AG04449 (cell line): ENCODE measurements at places on chromosomes 6 and 20.

DNA sequence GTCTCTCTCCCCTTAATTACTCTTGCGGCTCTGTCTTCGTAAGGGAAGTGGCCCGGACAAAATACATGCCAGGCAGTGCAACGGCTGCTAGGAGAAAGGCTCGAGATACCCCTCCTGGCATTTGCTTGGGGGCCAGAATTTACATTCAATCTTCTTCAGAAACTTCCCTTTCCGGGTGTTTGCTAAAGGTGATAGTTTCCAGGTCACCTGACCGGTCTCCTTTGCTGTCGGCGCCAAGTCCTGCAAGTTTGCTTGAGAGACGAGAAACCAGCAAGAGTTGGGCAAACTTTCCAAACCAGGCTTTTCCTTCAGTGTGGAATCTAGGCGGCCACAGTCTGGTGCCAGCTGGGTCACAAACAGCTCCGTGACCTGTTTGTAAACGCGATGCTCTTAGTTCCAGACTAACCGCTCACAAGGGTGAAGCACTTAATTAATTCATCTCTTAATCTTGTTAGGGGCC is 563 bp upstream of the SRSF3 start:
- no peak for DNase-seq

- DNase-seq, result no peak
Observed at GRCh38 chr6:121838842-121839241, 403.4 kb downstream of the GJA1 start.

- DNase-seq, result no peak
Observed at GRCh38 chr6:56720882-56721281, 78.2 kb upstream of the DST start.

- no peak for DNase-seq
Observed at GRCh38 chr6:39791850-39792539, at the start of gene DAAM2. Gene DAAM2 (plus strand): TSS chr6:39792376. CDS start chr6:39856303, 63,927 bp downstream.

DNA sequence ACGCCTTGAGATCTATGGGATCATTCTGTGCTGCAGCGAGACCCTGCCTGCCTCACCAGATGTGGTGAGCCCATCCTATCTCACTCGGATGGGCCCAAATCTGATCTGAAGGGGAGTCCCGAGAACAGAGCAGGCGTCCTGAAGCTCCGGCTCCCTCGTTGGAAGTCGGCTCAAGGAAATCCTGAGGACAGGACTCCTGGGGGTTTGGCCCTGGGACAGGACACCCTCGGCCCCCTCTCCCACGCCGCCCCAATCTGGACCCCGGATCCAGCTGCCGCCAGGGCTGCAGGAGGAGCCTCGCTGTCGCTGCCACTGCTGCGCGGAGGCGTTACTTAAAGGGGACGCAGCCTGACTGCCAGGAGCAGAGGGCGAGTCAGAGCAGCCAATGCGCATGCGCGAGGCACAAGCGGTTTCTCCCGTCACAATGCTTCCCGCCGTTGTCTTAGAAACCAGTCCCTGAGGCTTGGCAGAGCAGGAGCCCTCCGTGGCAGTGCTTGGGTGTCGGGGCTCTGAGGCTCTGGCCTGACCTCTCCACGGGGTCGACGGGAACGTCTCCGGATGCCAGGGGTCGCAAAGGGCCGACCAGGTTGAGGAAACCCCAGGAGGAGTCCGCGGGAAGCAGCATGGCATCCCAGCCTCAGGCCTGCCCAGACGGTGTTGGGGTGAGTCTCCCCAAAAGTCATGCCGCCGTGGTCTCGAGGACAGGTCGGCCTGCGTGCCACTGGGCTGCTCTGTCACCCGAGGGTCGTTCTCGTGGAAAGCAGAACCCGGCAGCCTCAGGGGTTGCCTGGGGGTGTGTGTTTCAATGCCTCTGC is 1567.8 kb upstream of the DEFB115 start:
- no peak for DNase-seq

DNA sequence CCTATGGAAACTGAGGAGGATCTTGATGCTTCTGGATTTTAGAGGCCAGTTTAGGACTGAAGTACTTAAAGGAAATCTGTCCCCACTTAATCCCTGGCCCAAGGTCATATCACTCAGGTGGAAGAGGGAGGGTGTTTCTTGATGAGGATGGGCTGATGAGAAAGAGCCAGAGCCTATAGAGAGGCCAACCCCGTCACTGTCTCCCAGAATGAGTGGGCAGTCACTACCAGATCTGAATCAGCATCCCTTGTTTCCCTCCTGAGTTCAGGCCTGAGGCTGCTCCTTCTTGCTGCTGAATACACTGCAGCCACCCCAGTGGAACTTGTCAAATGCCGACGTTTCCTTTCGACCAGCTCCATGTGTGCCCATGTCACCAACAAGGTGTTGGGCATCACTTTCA is 14.8 kb downstream of the ARMC12 start:
- DNase-seq, result no peak

DNA sequence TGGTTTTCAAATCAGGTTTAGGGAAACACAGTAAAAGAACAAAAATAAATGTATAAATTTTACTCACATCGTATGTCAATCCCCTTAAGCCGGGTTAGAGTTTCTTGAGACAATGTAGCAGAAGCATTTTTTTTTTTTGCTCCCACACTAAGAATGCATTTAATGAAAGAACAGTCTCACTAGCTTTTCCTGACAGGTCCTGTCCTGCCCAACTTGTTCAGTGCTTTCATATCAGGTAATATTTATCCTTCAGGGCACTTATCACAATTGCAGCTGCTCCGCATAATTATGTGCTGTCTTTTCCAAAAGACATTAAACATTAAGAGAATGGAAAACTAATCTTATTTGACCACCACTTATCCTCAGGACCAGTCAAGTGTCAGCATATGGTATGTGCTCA is 632.0 kb downstream of the HTR1B start:
- DNase-seq, result no peak

DNA sequence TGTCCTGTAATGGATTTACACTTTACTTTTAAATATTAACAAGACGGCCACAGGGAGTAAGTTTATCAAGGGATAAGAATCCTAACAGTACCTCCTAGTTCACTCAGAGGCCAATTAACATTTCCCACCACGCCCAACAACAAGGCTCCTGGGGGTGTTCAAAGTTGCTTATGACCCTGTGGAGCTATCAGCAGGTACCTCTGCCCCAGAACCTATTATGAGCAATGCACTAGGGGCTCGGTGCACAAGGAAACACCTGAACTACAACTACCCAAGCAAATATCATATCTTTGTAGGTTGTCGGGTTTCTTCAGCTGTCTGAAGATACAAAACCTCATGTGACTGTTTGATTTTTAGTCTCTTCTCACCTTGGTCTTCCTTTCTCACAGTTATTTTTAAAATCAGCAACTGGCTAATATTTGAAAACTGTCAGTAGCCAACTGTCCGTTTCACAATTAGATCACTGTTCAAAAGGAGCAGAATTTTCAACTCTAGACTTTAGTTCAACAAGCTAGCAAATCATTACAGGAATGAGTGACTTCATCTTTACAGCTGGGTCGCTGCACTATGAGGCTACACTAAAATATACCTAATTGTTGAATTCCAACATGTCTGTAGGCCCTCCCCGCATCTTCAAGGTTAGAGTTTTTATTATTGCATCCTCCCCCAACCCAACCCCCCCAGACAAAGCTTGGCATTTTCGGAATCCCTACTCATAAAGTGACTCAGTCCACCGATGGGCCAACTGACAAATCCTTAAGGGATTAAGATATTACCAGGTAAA is 38.1 kb downstream of the B4GALT5 start:
- no peak for DNase-seq

- DNase-seq, result no peak
Observed at GRCh38 chr6:128663238-128663637, 142.8 kb upstream of the PTPRK start.

- DNase-seq, result no peak
Observed at GRCh38 chr20:24969186-24970029, 20.3 kb downstream of the CST7 start.

GRCh38 chr6:2989332-2990247 is 10.1 kb upstream of the NQO2 start:
- DNase-seq, result peak; percentile 77

DNA sequence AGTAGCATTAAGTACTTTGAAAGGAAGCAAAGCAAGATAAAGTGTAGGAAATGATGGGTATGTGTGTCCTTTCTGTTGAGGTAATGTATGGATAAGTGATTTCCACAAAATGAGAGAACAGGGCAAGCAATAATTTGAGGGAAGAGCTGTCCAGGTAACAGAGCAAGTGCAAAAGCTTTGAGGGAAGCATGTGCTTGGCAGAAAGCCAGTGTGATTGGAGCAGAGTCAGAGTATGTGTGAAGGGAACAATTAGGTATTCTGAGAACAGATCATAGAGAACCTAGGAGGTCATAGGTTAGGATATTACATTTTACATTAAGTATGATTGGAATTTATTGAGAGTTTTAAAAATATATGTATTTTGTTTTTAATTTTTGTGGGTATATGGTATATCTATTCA is 30.2 kb upstream of the MAN1A1 start:
- no peak for DNase-seq

DNA sequence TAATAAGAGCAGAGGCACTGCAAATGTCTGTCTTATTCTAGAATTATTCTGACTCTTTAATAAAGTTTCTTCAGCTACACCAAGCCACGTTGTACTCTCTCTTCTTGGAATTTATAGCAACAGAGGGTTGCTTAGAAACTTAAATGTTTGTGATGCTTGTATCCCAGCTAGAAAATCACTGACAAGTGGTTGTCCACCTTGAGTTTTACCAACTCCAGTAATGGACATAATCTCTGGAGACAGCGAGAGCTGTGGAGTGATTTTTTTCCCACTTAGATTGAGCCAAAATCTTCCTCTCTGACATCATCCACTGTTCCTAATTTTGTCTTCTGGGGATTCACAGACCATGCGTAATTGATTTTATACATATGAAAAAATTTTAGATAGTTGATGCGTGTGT is 8.0 kb downstream of the ECT2L start:
- DNase-seq, result peak; percentile 12

DNA sequence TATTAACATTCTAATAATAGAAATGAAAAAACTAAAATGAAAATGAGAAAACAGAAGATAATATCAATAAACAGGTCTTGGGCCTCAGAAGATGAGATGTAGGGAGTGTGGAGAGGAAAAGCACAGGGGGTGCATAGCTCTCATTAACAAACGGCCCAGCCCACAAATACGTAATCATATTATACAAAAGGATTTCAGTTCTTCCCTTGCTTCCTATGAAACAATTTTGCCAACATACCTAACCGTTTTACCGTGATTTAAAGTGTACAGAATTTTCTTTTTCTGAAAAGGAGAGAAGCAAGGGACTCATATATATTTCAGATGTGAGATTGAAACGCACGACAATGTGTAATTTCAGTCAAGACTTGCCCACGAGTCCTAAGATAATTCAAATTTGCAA is 136.0 kb downstream of the HFE start:
- no peak for DNase-seq

DNA sequence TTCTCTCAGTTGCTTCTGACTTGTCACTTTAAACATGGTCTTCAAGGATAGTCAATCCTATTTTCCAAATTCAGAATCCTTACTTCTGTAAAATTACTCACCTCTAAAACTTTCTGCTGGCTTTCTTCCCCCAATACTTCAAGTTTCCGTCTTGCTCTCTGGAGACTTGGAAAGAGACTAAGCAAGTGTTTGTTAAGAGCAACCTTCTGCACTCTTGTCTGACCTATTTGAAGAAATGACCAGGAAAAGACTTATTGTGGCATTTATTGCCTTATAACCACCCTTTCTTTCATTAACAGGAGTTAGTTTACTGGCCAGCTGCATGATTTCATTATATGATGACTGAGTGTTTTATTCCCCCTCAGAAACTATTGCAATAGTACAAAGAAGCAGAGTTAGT is 181.0 kb downstream of the TBC1D7 start:
- no peak for DNase-seq

GRCh38 chr6:143958839-143959399 is 49.1 kb downstream of the PLAGL1 start:
- DNase-seq, result no peak

DNA sequence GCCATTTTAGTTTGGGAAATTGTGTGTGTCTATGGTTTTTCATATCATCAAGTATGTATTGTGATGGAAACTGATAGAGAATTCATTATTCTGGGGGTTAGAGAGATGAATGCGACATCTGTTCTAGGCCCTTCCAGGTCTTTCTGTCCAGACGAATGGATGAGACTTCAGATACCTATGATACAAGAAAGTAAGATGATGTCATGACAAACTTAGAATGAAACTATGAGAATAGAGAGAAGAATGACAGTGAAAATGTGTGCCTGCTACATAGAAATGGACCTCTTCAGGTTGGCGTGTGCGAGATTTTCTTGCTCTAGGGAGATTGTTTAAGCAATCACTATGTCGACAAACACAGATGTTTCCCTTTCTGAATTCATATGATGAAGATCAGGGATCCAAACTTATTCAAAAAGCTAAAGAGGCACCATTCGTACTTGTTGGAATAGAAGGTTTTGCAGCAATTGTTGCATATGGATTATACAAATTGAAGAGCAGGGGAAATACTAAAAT is 76.1 kb downstream of the SCAND1 start:
- no peak for DNase-seq

DNA sequence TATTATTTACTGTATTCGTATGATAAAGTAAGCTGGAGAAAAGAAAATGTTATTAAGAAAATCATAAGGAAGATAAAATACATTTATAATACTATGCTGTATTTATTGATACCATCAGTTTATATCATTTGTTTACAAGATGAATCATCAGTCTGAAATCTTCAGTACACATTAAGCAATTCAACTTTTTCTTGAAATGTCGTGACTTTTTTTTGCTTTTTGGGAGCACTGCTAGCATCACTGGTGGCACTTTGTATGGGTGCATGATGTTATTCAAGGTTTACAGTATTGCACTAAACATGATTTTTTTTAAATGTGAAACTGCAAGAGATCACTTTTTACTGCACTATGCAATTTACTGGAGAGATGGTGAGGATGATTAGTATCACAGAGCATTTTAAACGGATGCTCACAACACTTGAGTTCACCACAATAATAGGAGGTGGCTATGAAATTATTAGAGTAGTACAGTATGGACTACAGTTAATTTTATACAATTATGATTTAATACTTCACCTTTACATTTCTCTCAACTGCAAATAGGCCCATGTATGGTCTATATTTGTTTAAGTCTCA is 85.9 kb downstream of the SNAP25 start:
- no peak for DNase-seq

- DNase-seq, result no peak
Observed at GRCh38 chr6:75852721-75853120, 103.7 kb downstream of the MYO6 start.

DNA sequence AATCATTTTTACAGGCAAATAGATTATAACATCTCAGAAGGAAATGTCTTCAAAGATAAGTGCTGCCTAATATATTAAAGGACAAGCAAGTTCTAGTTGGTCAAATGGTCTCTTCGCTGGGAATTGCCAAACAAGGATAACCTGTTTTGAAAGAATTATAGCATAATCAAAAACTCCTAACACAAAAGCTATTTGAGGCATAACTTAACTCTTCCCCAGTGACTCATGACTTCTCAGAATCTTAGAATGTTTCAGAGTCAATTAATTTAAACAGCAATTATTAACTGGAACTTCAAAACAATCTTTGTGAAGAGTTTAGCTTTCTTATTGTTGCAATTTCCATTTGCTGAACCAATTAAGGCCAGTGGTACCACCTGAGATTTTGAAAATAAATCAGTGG is 126.6 kb downstream of the MTFR2 start:
- DNase-seq, result peak; percentile 16
